Placental pericyte (primary cell): ENCODE measurements at places on chromosomes 2 and 18. TPM values are rescaled to one million over a fixed set of nuclear protein-coding genes. Genes with fewer than 3 reads are reported as not detected.

The TRABD2A gene
- total RNA-seq = 1.8 and 2.6 TPM in 2 replicates

The GAL3ST2 gene
- 0.14 TPM in 1 of 2 replicates, not detected in the other for total RNA-seq

The CCBE1 gene
- 0.44 and 8.7 TPM in 2 replicates for total RNA-seq

The CRYBA2 gene
- not detected in 2 replicates for total RNA-seq

The SLC14A1 gene
- 13.6 and 18.2 TPM in 2 replicates for total RNA-seq

The MAPK4 gene
- not detected in 2 replicates for total RNA-seq

The REG1A gene
- not detected in 2 replicates for total RNA-seq

The CCDC150 gene
- total RNA-seq = 3.7 and 18.6 TPM in 2 replicates

The HOXD3 gene
- 2.6 TPM in 1 of 2 replicates, not detected in the other for total RNA-seq

The EDAR gene
- not detected in 2 replicates for total RNA-seq

The RAB6C gene
- total RNA-seq = not detected in 2 replicates

The GALR1 gene
- total RNA-seq = not detected in 2 replicates

The KATNAL2 gene
- total RNA-seq = 0.88 and 1.6 TPM in 2 replicates

The ATG4B gene
- 61.7 and 72.2 TPM in 2 replicates for total RNA-seq

The EVX2 gene
- not detected in 2 replicates for total RNA-seq

The CPLX4 gene
- total RNA-seq = not detected in 2 replicates

The ABHD1 gene
- total RNA-seq = not detected in 2 replicates

The RGPD5 gene
- 17.9 and 42.7 TPM in 2 replicates for total RNA-seq

The UGT1A3 gene
- not detected in 2 replicates for total RNA-seq

The RRM2 gene
- total RNA-seq = 2.0 and 136 TPM in 2 replicates

The KCNE4 gene
- total RNA-seq = 2.4 and 3.1 TPM in 2 replicates

The SPATS2L gene
- total RNA-seq = 64.3 and 137 TPM in 2 replicates

The PIEZO2 gene
- 21.2 and 23.2 TPM in 2 replicates for total RNA-seq

The GALNT13 gene
- total RNA-seq = under 0.01 and 0.14 TPM in 2 replicates

The C1GALT1C1L gene
- 0.29 TPM in 1 of 2 replicates, not detected in the other for total RNA-seq

The REG1B gene
- not detected in 2 replicates for total RNA-seq

The MARCHF4 gene
- 1.1 and 8.7 TPM in 2 replicates for total RNA-seq

The EML6 gene
- total RNA-seq = 2.2 and 3.0 TPM in 2 replicates

The ASB18 gene
- not detected in 2 replicates for total RNA-seq

The SCYGR4 gene
- not detected in 2 replicates for total RNA-seq

The LRP1B gene
- under 0.01 and 0.29 TPM in 2 replicates for total RNA-seq

The CYP1B1 gene
- total RNA-seq = 11.5 and 70.2 TPM in 2 replicates

The COL6A3 gene
- total RNA-seq = 482 and 2,127 TPM in 2 replicates

The LOXL3 gene
- 2.0 and 2.9 TPM in 2 replicates for total RNA-seq

The OTOS gene
- not detected in 2 replicates for total RNA-seq

The TP53I3 gene
- total RNA-seq = 25.8 and 58.6 TPM in 2 replicates

The RIT2 gene
- total RNA-seq = not detected in 2 replicates

The ST8SIA5 gene
- 0.43 TPM in 1 of 2 replicates, not detected in the other for total RNA-seq

The SIX2 gene
- under 0.01 TPM in 1 of 2 replicates, not detected in the other for total RNA-seq

The DLX2 gene
- 0.29 TPM in 1 of 2 replicates, not detected in the other for total RNA-seq

The PCARE gene
- total RNA-seq = not detected in 2 replicates

The RGPD3 gene
- total RNA-seq = 0.22 and 0.29 TPM in 2 replicates

The OSR1 gene
- total RNA-seq = 5.0 and 6.6 TPM in 2 replicates

The RAB17 gene
- 0.22 and 0.43 TPM in 2 replicates for total RNA-seq

The CYP27C1 gene
- not detected in 2 replicates for total RNA-seq

The ANKRD62 gene
- total RNA-seq = not detected in 2 replicates

The SLC39A10 gene
- total RNA-seq = 18.2 and 40.8 TPM in 2 replicates

The ARHGAP15 gene
- total RNA-seq = not detected in 2 replicates

The CD207 gene
- total RNA-seq = not detected in 2 replicates

The SERPINB13 gene
- total RNA-seq = not detected in 2 replicates

The CSRNP3 gene
- total RNA-seq = under 0.01 and 0.43 TPM in 2 replicates

The TFCP2L1 gene
- under 0.01 TPM in 1 of 2 replicates, not detected in the other for total RNA-seq

The VWA3B gene
- total RNA-seq = not detected in 2 replicates

The GLI2 gene
- 14.0 and 23.3 TPM in 2 replicates for total RNA-seq

The TTC32 gene
- 6.1 and 9.9 TPM in 2 replicates for total RNA-seq

The CETN1 gene
- not detected in 2 replicates for total RNA-seq

The INHBB gene
- total RNA-seq = not detected in 2 replicates

The TYW5 gene
- 7.2 and 8.9 TPM in 2 replicates for total RNA-seq

The NEU2 gene
- not detected in 2 replicates for total RNA-seq

The CRYGC gene
- not detected in 2 replicates for total RNA-seq
